ENCODE measurements at places on chromosomes 3 and 15.

GRCh38 chr3:36957063-36957462 is 12.2 kb upstream of the TRANK1 start:
- no peak for DNase-seq

DNA sequence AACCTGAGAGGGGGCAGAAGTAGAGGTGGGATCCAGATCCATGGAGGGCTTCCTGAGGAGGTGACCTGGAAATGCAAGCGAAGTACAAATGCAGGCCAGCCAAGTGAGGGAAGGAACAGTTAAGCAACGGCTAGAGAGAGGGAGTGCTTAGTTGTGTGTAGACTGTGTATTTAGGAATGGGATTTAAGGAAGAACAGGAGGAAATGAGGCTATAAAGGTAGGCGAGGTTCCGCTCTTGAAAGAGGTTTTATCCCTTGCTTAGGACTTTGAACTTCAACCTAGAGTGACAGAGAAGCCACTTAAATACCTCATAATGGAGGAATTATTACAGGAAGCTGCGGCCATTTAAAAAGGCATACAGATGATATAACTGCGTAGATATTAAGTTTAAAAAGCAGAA is 295.1 kb downstream of the THSD4 start:
- DNase-seq: no peak

GRCh38 chr3:43417133-43417532 is 130.8 kb downstream of the SNRK start:
- no peak for DNase-seq

- DNase-seq: peak; percentile 9
These were observed 77.1 kb downstream of the SEMA6D start for GRCh38 chr15:47794252-47794914.

DNA sequence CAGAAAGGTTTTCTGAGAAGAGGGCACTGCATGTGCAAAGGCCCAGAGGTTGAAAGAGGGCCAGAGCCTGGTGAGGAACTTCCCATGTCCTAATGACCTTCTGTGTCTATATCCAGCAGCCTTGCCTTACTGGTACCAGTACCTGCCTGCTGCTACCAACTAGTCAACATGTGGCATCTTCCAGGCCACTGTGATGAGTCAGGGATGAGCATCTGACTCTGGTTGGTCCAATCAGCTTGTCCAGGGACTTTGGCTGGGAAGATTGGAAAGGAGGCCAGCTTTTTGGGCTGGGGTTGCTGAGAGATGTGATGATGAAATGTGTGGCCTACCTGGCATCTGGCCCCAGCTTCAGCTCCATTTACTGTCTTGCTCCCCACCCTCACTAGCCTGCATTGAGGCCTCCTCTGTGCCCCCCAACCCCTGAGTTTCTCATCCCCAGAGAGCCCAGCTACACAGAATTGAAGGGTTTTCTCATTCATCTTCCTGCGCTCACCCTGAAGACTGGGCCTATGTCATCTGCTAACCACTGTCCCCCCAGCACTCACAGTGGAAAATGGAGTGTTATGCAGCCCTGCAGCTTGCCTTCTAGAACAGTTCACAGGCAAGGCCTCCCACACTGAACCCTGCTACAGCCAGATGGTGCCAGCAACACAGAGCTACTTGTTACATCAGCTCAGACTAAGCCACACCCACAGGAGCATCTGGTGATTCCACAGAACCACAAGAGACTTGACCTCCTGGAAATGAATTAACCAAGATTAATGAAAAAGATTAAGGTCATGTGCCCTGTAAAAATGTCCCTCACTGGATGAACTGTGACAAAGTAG is 1.3 kb upstream of the TWF2 start:
- DNase-seq: peak; percentile 79

DNA sequence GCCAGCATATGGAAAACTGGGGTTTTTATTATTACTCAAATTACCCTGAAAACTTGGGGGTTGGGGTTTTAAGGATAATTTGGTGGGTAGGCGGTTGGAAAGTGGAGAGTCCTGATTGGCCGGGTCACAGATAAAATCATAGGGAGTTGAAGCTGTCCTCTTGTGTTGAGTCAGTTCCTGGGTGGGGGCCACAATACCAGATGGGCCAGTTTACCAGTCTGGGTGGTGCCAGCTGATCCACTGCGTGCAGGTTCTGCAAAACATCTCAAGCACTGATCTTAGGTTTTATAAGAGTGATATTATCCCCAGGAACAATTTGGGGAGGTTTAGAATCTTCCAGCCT is 4.9 kb upstream of the ZNF662 start:
- no peak for DNase-seq

DNA sequence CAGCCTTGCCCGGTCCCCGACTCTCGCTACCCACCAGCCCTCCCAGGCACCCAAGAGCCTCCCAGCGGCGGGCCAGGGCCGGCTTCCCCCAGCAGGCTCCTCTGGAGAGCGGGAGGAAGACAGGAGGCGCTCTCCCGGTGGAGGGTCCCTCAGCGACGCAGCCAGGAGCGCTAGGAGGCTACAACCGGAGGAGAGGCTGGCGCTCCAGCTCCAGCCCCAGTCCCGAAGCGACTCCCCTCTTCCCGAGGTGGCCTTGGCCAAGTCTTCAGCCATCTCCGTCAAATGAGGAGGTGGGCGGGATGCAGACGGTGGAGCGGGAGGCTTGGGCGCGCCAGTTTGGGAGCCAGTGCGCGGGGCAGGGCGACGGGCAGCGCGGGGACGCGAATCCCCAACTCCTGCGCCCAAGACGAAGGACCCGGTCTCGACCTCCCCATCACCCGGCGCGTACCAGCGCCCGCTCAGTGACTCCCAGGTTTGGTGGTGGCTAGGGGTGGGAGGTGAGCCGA is 722 bp downstream of the CHRNA3 start:
- DNase-seq: peak; percentile 9

DNA sequence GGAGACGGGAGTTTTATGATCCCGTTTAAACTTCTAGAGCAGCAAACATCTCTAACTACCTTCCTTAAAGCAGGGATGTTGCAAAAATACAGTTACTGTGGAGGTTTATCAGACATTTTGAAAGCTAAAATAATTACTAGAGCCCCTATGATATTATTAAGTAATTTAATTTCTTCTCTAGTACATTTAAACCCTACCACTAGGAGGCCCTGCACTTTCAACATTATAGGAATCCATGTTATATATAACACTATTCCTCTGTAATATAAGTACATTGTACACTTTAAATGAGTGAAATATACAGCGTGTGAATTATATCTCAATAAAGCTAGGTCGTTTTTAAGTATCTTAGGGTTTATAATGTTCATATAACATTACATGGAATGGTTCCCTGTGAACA is 11.5 kb downstream of the SETMAR start:
- no peak for DNase-seq

DNA sequence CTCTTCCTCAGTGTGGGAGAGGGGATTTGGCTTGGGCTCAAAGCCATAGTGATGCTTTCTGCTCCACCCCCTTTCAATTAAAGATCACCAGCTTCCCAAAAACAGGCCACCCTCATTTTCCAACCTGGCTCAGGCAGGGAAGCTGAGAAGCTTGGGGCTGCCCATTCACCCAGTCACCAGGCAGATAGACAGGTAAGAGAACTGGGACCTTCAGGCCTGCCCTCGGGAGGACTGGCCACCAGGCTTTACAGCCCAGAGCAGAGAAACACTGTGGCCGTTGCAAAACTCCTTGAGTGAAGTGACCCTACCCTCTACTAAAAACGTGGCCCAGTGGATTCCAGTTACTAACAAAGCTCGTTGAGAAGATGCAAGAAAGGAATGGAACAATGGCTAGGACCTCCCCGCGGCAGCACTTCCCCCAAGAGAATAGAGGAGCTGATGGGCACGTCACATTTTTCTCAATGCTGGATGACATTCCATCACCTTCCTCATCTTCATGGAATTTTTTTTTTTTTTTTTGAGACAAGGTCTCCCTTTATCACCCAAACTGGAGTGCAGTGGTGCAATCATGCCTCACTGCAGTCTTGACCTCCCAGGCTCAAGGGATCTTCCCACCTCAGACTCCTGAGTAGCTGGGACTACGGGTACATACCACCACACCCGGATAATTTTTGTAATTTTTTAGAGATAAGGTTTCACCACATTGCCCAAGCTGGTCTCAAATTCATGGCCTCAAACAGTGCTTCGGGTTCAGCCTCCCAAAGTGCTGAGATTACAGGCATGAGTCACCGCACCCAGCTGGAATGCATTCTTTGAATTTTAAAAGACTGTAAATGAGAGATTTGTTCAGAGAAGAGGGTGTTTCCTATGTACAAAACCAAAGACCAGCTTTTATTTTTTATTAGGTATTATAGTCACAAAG is 37.9 kb downstream of the LIPC start:
- peak; percentile 97 for DNase-seq

- DNase-seq: peak; percentile 62
These were observed 82.8 kb downstream of the SEMA5B start for GRCh38 chr3:122944671-122945161.

DNA sequence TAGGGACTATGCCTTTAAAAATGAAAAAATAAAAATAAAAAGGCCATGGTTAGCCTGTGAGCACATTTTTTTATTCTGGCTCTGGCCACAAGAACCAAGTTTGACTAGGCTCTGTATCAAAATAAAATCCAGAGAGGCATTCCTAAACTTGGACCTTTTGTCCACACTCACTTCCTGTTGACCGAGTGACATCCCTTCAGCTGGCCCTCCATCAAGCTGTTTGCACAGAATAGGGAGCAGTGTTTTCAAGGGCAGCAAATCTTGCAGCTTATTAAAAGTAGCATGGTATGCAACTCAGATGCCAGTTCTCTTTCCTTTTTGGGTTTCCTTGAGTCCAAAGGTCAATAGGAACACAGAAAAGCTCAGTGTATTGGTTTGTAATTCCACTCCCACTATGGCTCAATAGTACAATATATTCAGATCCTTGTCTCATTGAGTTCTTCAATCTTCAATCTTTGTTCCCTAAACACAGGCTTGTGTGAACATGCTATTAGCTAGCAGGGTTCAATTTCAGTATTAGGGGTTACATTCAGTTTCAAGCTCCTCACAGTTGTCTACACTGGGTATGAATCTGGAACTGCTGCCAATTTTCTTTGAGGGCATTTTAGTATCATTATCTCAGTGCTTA is 244.5 kb downstream of the RBMS3 start:
- DNase-seq: peak; percentile 61

DNA sequence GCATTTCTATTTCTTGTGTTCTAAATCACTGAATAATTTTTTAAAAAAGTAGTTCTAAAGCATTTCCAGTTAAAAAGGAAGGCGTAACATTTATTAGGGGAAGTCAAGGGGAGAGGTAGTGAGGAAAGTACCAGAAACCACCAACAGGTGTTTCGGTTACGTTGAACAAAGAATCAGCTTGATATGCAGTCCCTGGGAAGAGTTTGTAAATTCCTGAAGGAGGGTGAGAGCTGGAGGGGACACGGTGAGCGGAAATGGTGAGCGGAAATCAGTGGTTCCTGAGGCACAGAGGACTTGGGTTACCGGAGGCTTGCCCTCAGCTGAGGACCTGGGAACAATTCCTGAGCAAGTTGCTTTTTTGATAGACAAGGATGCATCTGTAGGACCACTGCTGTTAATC is 17.8 kb downstream of the MAP2K1 start:
- no peak for DNase-seq

DNA sequence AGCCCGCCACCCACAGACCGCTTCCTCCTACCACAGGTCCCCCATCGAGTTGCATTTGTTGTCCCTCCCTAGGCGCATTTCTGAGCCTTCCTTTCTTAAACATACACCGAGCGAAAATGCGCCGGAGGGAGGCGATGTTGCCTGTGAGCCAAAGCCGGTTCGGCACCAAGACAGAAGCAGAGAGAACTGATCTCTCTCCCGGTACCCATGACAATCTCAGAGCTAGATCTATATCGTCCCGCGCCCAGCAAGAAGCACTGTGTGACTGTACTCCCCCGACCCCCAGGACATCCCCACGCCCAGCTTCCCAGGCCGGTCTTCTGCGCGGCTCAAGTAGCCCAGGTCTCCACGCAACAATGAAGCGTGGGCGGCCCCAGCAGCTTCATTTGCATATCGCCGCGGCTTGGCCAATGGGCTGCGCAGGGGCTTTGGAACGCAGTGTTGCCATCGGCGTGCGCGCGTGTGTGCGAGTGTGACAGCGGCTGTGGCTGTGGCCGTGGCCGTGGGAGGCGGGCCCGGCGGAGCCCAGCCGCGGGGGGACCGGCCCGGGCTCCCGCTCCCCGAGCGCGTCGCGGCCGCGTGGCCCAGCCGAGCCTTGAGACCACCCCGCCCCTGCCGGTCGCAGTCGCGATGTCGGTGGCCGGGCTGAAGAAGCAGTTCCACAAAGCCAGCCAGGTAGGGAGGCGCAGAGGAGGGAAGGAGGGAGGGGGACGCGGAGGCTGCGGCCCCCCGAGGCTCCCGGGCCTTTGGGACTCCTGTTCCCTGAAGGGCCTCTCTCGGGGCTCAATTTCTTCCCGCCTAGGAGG is at the start of gene SH3GL3:
Gene SH3GL3 (plus strand): TSS at position 438 of the 806 bp plus-strand sequence. CDS start 193 bp downstream, at position 631.
- DNase-seq: peak; percentile 81

DNA sequence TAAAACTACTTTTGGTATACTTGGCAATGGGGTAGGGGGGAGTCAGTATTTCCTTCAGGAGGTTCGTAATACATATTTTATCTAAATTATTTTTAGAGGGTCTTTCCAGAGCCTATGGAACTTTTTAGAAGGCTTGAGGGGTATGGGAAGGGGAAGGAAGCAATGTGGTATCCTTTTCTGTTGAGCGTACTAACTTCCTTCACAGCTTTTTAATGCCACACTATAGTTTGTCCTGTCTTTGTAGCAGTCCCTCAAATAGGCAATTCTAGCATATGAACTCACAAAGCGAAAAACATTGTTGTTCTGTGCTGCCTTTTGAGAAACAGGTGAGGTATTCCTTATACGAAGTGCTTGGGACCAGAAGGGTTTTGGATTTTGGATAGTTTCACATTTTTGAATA is 22.3 kb upstream of the P2RY13 start:
- DNase-seq: no peak

GRCh38 chr3:184349563-184350470 is 11.6 kb downstream of the CLCN2 start:
- DNase-seq: no peak

GRCh38 chr15:77376770-77377169 is 43.1 kb downstream of the PEAK1 start:
- no peak for DNase-seq

DNA sequence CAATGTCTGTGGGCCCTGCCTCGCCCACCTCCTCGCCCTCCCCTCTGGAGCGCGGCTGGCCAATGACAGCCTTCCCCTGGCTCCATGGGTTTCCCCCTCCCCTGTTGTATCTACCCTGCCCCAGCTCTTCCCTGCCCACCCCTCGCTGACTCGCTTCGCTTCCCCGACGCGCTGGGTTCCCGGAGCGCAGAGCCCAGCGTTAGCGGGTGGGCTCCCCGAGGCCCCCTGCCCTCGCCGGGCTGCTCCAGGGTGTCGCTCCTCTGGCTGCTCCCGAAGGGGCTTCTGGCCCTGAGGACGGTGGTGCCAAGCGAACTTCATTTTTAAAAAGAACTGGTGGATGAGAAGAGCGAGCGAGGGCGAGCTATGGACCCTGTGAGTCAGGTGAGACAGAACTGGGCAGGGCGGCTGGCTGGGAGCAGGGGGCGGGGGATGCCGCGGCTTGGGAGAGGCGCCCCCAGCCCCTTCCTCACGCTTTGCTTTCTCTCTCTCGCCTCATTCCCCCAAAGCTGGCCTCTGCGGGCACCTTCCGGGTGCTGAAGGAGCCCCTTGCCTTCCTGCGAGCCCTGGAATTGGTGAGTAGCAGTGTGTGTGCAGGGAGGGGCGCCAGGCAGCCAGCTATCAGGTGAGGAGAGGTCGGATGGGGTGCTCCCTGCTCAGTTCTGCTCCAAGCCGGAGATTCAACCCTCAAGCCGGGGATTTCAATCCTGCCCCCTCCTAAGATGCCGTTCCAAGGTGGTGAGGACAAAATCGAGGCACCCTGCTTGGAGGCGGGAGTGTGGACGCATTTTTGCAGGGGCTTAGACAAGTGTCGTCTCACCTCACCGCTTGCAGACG is at the start of gene SYNPR:
Gene SYNPR (plus strand): TSS at position 138 of the 834 bp plus-strand sequence.
- DNase-seq: no peak

- no peak for DNase-seq
These were observed 28.7 kb upstream of the DAZL start for GRCh38 chr3:16633948-16634347.

- no peak for DNase-seq
These were observed 405.1 kb upstream of the PROK2 start for GRCh38 chr3:72190050-72190449.

Data from fibroblast of skin of back (primary cell).